Nephron progenitor cell (in vitro differentiated cells): ENCODE measurements at places on chromosomes 13 and 19.
A peak's percentile ranks its signal among the peaks of the same experiment; 100 is the strongest.

- no peak overlapping the region for H3K4me3 ChIP-seq
- no peak for DNase-seq
- peak overlapping the region; percentile 58 for H3K27ac ChIP-seq
These were observed 20.8 kb downstream of the MBNL2 start for GRCh38 chr13:97242755-97243497.

DNA sequence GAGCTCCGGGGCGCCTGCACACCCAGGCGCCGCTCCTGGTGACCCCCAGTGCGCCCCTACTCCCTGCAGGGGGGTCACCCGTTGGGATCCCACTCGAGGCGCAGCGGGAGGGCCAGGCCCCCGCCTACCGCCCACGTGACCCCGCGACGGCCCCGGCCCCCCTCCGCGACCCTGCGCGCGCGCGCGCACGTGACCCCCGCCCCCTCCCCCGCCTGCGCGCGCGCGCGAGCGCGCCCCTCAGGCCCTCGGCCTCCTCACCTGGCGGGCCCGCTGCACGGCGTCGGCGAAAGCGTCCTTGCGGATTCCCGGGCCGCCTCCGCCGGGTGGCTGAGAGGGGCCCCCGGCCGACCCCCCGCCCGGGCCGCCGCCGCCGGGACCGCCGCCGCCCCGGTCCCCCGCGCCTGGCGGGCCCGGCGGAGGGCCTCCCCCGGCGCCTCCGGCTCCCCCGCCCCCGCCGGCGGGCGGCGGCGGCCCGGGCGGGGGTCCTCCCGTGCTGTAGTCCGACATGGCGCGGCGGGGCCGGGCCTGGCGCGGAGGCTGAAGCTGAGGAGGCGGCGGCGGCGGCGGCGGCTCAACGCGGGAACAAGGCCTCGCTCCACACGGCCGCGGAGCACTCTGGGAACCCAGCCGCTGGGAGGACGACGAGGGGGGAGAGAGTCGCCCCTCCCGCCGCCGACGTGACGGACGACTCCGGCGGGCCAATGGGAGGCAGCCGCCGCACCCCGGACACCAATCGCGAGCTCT lies at the start of gene KHSRP:
Gene KHSRP, minus strand, starts transcription at position 617 of the 744 bp plus-strand sequence. Its CDS starts 110 bp downstream, at position 507.
- peak; percentile 44 for DNase-seq
- peaks cover 10% of the 10 kb centered on the region for H3K27me3 ChIP-seq
- H3K4me3 ChIP-seq = peak within 1 kb of the TSS; percentile 95
- H3K36me3 ChIP-seq = peaks cover 29% of the 10 kb centered on the region
- H3K27ac ChIP-seq = peak within 1 kb of the TSS; percentile 98

DNA sequence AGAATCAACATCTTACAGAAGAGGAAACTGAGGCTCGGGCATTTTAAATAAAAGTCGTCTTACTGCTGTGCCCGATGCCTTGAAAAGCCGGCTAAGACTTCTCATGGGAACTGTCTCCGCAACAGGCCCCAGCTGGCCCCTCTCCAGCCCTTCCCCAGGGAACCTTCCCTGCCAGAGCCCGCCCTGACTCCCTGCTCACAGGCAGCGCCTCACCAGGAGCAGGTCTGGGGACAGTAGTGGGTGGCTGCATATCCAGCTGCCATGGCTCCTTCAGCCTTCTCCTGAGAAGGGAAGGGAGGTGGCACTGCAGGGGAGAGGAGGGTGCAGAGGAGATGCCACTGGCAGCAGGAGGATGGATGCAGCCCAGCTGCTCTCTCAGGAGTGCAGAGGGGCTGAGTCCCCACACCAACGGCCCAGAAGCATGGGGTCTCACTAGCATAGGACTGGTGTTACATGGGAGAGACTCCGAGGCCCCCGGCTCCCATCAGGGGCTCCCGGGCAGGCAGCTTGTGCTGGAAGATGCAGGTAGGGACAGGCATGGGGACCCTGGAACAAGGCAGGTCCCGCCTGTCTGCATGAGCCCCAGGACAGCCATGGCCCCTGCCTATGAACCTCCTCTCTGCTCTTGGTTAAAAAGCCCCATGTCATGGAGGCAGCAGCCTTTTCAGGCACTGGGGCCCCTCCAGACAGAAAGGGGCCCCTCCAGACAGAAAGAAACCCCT lies 216.4 kb upstream of the SGCG start:
- no peak for DNase-seq
- peaks cover 3% of the 10 kb centered on the region for H3K27me3 ChIP-seq
- H3K27ac ChIP-seq = no peak overlapping the region
- H3K36me3 ChIP-seq = no peaks in the 10 kb centered on the region
- peaks cover 26% of the 10 kb centered on the region for H3K4me1 ChIP-seq
- H3K4me3 ChIP-seq = no peak overlapping the region

DNA sequence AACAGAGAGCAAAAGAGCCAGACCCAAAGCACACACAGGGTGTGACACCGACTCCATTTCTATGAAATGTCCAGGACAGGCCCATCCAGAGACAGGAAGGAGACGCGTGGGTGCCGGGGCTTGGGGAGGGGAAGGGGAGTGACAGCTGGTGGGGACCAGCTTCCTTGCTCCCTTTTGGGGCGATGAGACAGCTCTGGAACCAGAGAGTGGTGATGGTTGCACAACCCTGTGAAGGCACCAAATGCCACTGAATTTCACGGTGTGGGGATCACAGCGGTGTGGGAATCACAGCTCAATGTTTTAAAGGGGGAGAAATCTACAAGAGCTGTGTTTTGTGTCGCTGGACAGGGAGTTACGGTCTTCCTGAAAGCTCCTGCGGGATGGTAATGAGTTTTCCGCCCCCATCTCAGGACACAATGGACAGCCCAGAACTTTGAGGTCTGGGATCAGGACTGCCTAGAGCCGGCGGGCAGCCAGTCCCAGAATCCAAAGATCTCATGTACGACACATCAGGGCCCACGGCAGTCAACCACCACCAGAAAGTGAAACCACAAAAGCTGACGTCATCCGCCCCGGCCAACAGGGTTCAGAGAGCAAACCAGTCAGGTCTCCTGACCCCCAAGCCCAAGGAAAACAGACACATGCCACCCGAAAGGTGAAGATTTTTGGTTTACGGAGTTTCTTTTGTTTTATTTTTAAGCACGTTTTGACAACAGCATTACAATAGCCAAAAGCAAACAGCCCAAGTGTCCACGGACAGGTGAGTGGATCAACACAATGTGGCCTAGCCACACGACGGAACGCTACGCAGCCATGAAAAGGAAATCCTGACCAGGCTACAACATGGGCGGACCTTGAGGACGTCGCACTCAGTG lies 7.3 kb downstream of the SGTA start:
- peaks cover 4% of the 10 kb centered on the region for H3K27me3 ChIP-seq
- H3K4me1 ChIP-seq = peaks cover 19% of the 10 kb centered on the region
- no peak overlapping the region for H3K4me3 ChIP-seq
- no peak for DNase-seq
- H3K27ac ChIP-seq = peak overlapping the region; percentile 94

DNA sequence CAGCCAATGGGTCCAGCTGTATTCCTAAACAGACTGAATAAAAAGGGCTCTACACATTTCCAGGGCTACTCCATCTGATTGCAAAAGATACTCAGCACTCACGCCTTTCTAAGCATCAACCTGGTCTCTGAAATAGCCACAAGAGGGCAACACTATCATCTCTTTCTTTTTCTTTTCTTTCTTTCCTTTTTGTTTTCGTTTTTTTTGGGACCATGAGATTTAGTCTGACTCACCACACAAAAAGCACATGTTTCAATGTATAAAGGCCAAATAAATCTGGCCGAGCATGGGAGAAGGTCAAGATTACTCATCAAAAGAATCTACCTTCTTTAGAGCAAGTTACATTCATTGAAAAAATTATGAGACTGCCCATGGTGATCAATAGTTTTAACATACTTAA lies 805.6 kb upstream of the ARGLU1 start:
- no peak overlapping the region for H3K27ac ChIP-seq
- no peak for DNase-seq
- no peaks in the 10 kb centered on the region for H3K4me1 ChIP-seq
- no peak overlapping the region for H3K4me3 ChIP-seq
